ENCODE measurements at places on chromosomes 11 and 22.

DNA sequence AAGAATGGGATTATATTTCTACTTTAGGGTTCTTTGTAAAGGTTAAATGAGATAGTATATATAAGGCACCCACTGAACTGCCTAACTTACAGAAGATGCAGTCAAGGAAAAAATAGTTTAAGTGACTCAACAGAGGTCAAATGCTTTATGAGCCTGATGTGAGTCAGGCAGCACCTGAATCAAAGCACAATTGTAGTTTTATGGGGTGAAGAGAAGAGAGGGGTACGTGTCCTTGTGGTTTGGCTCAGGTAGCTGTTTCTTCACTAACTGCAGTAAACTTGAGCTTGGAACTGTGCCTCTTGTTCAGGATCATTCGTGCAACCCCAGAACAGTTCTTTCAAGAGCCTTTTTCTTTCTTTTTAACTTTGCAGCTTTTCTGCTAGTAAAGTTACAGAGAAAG, 125.2 kb upstream of the SPON1 start:
- DNase-seq, result no peak

GRCh38 chr22:29750559-29751538, 16.0 kb downstream of the ZMAT5 start:
- DNase-seq, result no peak

DNA sequence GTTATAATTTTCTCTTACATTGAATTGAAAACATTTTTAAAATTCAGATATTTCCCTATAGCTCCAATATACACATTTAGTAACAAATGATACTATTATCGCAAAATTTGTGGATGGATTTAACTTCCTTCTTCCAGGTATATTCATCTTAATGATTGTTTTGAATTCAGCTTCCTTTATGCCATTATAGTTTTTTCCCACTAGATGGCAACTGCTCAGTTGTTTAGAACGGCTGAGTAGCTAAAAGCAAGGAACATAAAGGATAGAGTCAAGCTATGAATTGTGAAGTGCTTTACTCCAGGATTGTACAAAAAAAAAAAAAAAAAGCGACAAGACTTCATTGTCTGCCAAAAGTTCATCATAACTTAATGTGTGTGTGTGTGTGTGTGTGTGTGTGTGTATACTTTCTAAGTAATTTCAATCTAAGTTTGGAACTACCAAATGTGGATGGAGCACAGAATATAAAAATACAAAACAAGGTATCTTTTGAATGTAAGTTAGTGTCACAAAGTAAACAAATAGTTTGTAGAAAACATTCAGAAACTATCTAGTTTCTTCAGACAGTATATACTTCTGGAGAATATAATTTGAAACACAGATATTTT, 846.4 kb downstream of the DLG2 start:
- no peak for DNase-seq

DNA sequence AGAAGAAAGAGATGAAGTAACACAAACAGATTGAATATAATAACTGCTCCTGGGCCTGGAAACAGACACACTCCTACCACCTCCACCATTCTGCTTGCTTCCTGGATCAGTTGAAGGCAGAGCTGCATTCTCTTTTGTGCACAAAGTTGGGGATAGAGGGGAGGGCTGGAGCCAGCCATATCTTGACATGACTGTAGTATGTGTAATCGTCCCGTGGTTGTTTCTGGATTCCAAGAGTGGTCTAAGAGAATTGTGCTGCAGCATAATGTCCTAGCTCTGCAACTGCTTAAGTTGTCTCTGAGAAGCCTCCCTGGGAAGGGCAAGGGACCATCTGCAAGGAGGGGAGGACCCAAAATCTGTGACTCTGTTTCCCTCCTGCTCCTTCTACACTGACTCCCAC, 3.2 kb downstream of the CRY2 start:
- DNase-seq, result no peak

GRCh38 chr11:15186146-15186545, 71.4 kb downstream of the INSC start:
- no peak for DNase-seq

- DNase-seq, result no peak
Measured at GRCh38 chr22:25655371-25655935, 86.5 kb upstream of the MYO18B start.

DNA sequence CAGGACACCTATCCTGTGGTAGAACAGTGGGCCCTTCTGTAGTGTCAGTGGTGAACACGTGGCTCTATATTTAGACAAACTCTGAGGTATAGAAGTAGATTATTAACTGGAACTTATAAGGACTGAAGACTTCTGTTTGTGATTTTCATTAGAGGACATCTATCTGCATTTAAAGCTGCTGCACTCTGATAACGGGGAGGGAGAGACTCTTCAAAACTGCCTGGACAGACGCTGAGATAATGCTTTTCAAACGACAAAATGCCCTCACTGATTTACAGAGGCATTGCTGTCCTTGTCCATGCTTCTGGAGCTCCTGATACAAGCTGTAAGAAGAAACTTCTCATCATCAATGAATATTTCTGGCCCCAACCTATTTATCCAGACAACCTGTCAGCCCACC, 425.2 kb downstream of the OPCML start:
- DNase-seq, result no peak

GRCh38 chr22:27292542-27293299, 508.8 kb downstream of the MN1 start:
- no peak for DNase-seq

DNA sequence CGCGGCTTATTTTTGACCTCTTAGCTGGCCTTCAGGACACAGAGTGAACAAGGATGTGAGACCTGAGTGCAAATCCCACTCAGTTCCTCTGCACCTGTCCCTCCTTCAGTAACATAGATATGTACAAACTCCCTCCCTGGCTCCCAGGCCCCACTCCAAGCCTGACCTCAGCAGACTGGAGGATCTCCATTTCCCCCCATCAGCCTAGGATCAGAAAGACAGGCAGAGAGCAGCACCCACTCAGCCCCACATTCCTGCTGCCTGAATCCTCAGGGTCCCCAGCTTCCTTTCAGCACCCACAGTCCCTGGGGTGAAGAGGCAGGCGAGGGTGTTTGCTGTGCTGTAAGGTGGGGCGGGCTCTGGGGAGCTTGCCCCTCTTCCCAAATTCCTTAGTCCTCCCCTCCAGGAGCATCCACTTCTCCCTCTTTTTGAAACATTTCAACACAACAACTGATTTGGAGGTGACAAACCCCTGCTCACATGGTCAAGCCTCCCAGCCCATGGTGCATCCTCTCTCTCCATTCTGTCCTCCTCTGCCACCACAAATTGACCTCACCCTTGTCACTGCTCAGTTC, 151.1 kb downstream of the FEZ1 start:
- DNase-seq, result no peak

DNA sequence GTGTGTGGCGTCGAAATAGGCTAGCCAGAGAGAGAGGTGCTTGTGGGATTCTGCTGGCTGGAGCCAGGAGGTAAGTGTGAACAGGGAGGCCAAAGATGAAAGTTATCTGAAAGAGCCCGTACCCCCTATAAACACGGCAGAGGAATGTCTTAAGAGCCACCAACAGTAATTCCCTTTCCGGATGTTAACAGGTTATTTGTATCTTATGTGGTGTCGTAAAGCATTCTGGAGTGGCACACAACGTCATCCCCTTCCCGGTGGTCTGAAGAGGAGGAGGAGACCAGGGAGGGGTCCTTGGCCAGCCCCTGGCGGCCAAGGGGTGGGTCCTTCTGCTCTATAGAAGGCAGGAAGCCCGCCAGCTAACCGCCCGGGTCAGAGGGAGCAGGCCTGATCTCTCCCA, 39.5 kb downstream of the MACROD1 start:
- no peak for DNase-seq

DNA sequence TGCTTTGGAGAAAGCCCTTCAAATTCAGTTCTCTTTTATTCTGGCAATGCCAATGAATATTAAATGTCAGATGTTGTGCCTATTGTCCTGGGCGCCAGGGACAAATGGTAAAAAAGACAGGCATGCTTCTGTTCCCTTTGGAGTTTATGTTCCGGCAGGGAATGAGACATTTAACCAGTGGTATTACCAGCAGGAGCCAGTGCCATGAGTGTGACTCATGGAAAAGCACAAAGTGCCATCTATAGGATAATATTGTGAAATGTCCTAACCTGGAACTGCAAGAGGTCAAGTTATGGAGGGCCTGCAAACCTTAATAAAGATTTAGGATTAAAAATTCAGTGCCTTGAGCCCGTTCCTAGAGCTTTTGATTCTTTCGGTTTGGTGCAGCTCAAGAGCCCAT, 39.5 kb downstream of the REXO2 start:
- no peak for DNase-seq

- DNase-seq, result no peak
Measured at GRCh38 chr11:101474666-101475065, 109.1 kb downstream of the TRPC6 start.

DNA sequence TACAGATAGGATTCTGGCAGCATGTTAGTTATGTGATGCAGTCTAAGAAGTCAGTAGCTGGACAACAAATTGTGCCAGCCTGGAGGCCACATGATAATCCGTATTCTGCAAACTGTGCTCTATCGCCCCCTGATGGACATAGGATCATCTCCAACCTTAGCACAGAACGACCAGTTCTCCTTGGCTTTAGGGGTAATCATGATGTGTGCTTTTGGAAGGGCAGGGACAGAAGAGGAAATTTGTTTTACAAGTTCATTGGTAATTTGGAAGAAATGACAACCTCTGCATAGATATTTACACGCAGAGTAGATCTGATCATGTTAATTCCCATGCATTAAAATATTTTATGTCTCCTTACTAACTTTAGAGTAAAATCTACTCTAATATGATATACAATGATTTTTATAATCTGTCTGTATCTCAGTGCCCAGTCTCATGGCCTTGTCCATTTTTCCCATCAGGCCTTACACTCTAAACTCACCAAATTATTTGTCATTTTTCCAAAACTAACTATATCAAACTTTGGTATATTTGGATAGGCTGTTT, 12.1 kb downstream of the OR10D3 start:
- DNase-seq, result peak; percentile 9

GRCh38 chr11:126058105-126058874, 4.4 kb downstream of the CDON start:
- no peak for DNase-seq

DNA sequence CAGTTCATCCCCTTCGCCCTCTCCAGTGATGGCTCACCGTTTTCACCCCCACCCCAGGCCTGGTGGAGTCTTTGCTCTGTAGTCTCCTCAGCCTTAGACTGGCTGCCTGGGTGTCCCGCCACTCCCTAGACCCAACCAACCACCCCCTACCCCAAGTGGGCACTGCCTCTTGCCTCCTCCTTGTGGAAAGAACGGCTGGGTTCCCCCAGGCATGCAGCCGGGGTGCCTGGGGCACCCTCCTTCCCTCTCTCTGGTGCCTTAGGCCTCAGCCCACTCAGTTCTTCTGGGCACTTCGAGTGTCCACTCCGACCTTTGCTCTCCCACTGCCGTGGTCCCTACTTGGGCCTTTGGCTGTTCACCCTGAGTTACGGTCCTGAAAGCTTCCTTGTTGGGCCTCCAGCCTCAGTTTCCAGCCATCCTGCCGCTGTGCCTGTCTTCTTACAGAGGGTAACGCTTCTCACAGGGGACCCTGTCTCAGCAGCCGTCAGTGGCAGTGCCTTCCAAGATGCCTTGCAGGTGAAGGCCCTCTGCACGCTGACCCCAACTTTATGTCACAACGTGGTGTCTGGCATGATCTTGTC, 3.1 kb downstream of the GRIK4 start:
- DNase-seq, result no peak

DNA sequence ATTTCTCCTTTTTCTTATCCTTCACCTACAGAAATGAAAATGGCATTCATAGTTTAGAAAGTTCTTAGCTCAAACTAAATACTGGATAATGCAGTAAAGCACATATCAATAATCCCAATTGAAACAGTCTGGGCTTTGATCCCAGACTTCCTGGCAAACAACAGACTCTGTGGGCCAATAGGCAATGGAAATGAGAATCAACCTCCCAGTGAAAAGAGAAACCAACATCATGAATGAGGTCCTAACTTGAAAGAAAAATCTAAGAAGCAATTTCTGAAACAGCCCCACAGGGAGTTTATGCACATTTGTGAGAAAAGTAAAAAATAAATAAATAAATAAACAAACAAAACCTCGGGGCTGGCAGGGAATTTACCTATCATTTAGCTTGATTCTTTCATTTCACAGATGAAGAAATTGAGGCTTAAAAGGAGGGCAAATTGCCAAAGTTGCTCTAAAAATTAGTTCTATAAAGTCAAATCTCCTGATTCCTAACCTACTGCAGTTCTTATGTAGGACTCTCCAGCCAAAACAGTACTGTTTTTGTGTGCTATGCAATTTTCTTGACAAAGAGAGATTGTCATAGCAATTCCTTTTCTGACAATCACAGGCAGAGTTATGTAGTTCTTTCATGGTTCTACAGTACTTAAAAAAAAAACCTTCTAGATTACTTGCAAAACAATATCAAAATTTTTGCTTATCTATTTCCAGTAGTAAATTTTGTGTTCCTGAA, 265.8 kb downstream of the GRM5 start:
- DNase-seq, result no peak

DNA sequence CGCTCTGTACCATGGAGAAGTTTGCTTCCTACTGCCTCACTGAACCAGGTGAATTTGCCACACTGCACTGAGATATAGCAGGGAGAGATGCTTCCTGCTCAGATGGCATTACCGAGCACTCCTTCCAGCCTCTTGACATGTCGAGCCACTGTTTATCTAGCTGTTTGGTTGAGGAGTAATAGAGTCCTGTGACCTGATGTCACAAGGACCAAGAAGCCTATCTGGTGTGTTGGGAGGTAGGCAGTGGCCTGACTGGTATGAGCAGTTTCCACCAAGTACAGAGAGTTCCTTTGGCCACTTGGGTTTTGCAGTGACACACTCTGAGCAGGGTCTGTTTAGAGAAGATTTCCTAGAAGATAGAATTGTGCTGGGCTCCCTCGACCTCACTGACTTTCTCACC, 5.2 kb downstream of the ACAD8 start:
- no peak for DNase-seq

GRCh38 chr11:73243093-73243485, 25.0 kb downstream of the P2RY2 start:
- no peak for DNase-seq

GRCh38 chr11:8296872-8297271, 33.2 kb upstream of the LMO1 start:
- DNase-seq, result no peak

DNA sequence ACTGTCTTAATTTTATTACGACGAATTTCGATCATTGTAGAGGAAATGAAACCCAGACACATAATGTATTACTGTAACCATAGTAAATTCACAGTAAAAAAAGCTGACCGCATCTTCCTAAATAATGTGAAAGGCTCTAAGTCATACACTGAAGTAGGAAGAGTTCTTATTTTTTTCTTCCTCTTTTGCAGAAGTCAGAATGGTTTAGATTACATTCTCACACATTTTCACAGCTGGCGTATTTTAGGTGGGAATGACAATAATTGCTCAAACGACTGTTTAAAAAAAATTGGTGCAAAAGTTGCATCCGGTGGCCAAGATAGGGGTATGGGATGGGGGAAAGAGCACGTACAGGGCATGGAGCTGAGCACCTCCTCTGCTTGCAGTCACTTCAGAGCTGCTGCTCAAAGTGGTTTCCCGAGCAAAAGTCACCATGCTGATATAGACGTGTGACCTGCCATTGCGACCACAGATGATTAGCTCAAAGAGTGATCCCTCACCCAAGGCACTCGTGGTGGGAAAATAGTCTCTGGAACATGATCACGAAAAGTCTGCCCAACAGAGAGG, 35.3 kb downstream of the MMP13 start:
- DNase-seq, result no peak

All from stimulated activated CD8-positive, alpha-beta memory T cell treated with anti-CD3 and anti-CD28 coated beads, Interleukin-7, amount 100 ng/mL, for 24 hours (primary cell).